Retina (tissue), 1 donor: ENCODE measurements at places on chromosomes 7 and 10.

DNA sequence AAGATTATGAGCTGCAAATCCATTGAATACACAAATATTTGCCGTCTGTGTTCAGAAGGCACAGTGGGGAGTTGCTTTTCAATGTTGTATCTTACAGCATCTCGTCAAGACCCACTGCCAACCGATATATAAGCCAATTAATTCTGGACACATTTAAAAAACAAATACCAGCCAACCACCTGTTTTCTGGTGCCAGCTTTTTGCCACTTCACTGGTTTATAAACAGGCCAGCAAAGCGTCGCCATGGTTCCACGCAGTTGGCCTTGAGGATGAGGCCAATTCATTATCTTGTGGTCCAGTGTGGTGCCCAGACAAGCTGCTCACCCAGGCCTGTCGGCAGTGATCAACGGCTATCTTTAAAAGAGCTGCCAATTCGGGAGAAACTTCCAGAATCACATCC is 321.0 kb downstream of the TCERG1L start:
- DNase-seq: no peak

- DNase-seq: no peak
Observed at GRCh38 chr10:117135480-117136140, 2.5 kb downstream of the VAX1 start.

DNA sequence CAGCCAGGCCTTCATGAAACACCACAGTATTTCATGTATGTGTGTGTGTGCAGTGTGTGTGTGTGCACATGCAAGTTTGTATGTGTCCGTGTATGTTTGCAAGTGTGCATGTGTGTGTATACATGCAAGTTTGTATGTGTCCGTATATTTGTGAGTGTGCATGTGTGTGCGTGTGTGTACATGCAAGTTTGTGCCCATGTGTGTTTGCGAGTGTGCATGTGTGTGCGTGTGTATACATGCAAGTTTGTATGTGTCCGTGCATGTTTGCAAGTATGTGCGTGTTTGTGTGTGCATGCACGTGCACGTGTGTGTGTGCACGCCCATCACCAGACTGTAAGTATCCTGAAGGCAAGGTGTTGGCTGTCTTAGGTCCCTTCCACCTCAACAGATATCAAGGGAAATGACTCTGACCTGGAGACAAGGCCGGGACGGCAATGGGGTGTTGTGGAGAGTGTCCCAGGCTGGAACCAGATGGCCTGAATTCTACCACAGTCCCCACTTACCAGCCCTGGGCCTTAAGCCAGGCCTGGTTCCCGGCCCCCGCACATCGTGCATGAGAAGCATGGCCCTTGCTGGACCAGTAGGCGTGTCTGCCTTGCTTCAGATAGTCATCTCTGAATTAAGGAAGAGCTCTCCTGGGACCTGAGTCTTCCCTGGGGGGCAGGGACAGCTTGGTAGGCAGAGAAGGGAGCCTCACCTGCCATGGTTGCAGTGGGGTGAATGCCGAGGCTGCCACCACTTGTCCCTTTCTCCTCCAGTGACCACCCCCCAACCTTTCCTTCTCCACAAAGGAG is 140.0 kb downstream of the GRK5 start:
- no peak for DNase-seq

DNA sequence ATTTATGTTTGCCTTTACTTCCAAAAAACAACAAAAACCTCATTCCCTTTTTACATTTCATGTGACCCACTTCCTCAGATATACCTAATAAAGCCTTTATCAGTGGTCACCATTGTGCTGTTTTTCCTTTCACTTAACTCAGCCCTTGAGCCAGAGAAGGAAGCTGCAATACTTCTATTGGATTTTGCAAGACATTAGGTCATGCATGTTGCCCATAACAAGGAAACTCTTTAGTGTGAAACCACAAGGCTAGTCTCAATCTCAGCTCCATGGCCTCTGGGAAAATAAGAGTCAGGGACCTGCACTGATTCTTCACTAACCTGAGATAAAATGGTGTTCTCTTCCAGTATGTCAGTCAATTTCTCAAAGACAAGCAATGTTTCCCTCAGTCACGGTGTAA is 27.8 kb downstream of the STEAP4 start:
- no peak for DNase-seq

- DNase-seq: no peak
Observed at GRCh38 chr10:65565246-65565645, 1360.6 kb upstream of the LRRTM3 start.

GRCh38 chr7:66050337-66050957 is 25.2 kb upstream of the ASL start:
- no peak for DNase-seq

- DNase-seq: no peak
Observed at GRCh38 chr10:31315453-31315852, 3.6 kb upstream of the ZEB1 start.

GRCh38 chr7:120060281-120060680 is 212.7 kb upstream of the KCND2 start:
- no peak for DNase-seq

DNA sequence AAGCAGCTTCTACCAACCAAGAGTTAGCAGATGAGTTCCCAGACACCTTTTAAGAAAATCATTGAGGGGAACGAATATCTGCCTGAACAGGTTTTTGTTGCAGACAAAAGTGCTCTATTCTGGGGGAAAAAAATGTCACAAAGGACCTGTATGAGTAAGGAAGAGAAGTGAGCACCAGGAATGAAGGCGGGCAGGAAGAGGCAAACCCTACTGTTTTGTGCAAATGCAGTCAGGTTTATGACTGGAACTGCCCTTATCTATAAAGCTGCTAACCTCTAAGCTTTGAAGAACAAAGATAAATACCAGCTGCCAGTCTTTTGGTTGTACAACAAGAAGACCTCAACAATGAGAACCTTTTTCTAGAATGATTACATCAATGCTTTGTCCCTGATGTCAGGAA is 292.4 kb upstream of the SP4 start:
- no peak for DNase-seq

DNA sequence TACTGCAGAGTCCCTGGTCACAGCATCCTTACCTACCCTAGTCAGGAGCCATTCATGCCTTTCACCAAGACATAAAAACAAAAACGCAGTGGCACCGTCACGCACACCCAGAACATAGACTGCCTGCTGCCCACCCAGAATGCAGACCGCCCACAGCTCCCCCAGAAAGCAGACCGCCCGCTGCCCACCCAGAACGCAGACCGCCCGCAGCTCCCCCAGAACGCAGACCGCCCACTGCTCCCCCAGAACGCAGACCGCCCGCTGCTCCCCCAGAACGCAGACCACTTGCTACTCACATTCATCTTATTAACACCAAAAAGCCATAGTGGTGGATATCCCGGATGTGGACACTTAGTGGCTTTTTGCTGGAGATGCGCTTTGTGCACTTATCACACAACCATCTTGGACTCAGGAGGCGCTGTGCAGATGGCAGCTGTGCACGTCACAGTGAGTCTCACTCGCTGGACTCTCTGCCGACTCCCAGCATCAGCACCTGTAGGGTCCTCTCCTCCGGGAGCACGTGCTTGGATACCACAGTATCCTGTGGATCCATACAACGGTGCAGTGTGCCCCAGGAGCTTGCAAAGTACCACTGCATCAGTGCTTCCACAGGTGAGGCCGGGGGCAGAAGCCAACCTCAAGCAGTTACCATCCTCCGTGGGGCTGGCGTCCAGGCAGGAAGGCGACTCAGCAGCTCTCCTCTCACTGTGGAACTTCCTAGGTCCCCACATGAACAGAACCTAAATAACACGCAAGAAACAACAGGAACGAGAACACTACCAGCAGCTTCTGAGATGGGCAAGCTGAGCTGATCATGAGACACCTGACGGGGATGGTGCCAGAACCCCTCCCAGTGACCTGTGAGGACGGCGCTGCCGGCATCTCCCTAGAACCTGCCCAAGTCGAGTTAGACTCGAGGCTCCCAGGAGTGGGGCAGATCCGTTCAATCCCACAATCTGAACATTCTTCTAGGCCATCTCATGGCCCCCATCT is 161.0 kb downstream of the DIP2C start:
- no peak for DNase-seq

- no peak for DNase-seq
Observed at GRCh38 chr10:122421742-122422141, 32.7 kb upstream of the ARMS2 start.

DNA sequence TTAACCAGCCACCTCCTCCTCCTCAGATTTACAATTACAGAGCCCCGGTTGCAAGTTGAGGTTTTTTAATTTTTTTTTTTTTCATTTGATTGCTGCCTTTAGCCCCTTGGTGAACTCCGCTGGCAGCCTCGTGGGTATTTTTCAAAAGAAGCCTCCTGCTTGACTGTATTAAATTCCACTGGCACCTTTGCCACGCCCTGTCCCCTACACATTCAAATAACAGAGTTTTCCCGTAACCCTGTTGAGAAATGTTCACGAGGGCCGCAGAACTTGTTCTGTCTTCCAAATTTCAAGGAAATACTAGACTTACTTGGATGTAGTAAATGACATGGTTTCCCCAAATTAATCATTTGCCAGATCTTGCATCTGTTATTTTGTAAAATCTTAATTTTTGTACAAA is 167.0 kb downstream of the ARID5B start:
- no peak for DNase-seq

DNA sequence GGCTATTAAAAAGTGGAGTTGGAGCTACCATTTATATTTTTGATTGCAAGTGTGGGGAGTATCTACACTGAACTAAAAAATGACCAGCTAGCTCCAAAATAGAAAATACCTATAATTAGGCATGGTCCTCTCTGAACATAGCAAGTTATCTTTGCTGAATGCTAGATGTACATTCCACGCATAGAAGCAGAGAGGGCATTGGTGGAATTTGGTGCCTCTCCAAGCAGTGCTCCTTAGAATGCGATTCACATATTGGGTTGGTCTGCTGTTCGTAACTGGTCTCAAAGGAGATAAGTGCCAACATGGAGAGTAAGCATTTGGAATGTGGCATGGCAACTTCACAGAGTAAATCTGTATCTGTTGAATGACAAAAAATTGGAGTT is 196.2 kb downstream of the PTN start:
- no peak for DNase-seq

GRCh38 chr10:117997673-117998072 is 49.1 kb downstream of the RAB11FIP2 start:
- DNase-seq: no peak

DNA sequence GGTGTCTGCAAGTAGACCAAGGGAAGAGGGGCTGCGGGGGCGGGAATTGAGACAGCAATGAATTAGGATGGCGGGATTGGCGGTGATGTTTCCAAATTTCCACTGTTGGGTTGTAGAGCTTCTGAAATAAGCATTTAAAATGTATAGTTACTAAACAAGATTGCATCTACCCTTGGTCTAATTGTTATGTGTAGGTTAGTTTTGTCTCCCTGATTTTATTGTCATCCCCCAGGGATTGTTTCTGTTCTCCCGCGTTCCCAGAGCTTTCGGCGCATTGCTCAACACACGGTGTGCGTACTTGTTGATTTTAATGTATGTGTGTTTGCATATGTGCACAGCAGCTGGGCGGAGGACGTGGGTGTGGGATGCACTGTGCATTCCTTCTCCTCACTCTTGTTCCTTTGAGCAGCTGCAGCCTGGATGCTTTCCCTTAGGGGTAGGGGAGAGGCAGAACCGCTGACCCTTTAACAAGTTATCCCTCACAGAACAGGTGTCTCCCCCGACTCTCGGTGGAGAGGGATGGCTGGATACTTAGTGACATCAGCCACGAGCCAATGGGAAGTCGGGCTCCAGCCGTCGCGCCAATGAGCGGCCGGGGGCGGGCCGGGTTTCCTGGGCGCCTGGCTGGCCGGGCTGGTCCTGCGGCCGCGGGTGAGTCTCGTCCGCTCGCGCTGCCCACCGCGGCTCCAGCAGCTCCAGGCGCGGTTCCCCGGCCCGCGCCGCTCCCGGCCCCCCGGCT is at the start of gene TSPAN33:
TSPAN33 (plus strand) TSS at position 613 of the 739 bp plus-strand sequence. CDS start 274 bp downstream, outside the sequence.
- peak; percentile 90 for DNase-seq

GRCh38 chr7:72268796-72269195 is 143.3 kb downstream of the CALN1 start:
- no peak for DNase-seq

GRCh38 chr10:132981173-132981555 is 38.8 kb upstream of the CFAP46 start:
- DNase-seq: no peak

DNA sequence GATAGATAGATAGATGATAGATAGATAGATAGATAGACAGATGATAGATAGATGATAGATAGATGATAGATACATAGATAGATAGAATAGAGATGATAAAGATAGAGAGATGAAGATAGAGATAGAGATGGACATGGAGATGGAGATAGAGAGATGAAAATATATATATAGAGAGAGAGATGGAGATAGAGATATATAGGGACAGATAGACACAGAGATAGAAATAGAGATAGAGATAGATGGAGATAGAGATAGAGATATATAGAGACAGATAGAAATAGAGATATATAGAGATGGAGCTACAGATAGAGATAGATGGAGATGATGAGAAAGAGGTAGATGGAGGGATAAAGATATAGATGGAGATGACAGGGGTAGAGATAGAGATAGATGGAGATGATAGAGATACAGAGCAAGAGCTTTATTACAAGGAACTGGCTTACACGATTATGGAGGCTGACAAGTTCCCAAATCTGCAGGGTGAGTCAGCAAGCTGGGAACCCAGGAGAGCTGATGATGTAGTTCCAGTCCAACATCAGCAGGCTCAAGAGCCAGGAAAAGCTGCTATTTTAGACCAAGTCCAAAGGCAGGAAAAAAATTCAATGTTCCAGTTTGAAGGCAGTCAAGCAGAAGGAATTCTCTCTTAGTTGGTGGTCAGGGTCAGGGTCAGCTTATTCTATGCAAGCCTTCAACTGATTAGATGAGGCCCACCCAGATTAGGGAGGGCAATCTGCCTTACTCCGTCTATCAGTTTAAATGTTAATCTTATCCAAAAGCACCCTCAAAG is 37.1 kb downstream of the CAV1 start:
- no peak for DNase-seq

DNA sequence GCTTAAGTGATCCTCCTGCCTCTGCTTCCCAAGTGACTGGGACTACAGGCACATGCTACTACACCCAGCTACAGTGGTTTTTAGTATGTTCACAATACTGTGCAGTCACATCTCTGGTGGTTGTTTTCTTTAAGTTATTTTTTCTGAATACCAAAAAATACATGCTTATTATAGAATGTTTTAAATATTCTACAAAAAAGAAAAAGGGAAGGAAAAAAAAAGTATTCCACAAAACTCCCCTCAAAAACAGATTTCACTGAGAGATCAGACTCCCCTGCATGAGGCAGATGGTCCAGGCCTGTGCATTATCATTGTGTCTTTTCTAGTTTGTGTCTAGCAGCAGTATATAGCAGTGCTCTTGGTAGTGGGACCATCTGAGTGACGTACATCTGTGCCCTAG is 36.8 kb downstream of the OGDH start:
- no peak for DNase-seq

DNA sequence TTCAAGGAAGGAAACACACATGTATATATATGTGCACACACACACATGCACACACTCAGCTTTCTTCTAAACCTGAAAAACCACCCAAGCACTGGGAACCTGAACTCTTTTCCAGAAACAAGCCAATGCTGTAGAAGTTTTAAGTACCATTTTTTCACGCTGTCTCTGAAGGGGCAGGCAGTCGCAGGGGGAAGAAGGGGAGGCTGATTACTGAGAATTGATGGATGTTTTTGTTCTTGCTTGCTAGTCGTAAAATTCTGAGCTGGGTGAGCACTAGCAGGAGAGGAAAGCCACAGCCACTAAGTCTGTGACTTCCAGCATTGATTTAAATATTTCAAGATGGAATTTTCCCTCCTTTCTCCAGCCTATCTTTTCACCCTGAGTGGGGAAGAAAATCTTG is 391.8 kb downstream of the CALN1 start:
- no peak for DNase-seq
